ENCODE measurements at places on chromosomes 13 and 19.

DNA sequence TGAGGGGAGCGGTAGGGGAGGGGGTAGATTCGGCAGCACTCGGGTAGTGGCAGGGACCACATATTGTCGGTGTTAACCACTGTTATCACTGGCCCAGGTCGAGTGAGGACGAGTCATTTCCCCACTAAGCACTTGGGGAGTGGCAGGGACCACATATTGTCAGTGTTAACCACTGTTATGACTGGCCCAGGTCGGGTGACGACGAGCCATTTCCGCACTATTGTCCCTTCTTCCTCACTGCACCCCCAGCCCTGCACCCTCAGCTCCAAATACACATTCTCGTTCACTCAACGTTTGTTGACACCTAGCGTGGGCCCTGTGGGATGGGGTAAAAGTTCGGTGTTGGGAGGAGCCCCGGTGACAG is 467 bp upstream of the CLN5 start:
- peak; percentile 51 for DNase-seq

DNA sequence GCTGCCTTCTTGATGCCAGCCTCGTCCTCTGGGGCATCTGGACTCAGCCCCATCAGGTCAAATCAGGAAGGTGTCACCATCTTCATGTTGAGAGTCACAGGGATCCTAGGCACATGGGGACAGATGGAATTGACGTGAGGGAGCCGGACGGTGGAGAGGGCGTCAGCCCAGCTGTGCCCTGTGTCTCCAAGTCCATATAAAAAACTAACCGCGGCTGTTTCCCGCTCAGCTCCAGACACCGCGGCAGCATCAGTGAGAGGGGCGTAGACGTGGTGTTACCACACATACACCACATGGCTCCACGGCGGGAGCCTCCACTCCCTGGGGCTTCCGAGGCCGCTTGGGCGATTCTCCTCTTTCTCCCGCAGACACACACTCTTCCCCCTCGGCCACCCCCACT is 5.6 kb upstream of the PRR36 start:
- DNase-seq, result no peak

- DNase-seq, result no peak
These were observed 446.0 kb downstream of the PCDH20 start for GRCh38 chr13:60969656-60970055.

- no peak for DNase-seq
These were observed 370.4 kb downstream of the PCDH20 start for GRCh38 chr13:61045251-61045650.

DNA sequence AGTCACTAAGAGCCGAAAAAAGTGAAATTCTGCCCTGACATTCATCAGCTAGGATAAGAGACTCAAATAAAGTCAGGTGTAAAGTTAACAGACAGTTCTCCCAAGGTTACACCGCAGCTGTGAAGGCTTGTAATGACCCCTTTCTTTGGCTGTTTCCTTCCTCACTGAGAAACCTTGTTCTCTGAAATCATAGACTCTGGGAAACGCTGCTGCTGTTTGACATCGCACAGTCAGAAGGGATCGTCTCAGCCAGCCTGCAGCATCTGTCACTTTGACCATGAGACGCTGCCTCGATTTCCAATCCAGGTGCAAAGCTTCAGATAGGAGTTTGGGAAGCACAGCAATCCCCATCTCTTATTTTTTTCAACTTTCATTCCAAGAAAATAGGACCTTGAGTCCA is 678 bp downstream of the BCAT2 start:
- DNase-seq, result no peak

GRCh38 chr19:43229315-43229714 is 23.9 kb upstream of the PSG4 start:
- DNase-seq, result no peak

GRCh38 chr13:80548915-80549314 is 208.0 kb upstream of the SPRY2 start:
- no peak for DNase-seq

DNA sequence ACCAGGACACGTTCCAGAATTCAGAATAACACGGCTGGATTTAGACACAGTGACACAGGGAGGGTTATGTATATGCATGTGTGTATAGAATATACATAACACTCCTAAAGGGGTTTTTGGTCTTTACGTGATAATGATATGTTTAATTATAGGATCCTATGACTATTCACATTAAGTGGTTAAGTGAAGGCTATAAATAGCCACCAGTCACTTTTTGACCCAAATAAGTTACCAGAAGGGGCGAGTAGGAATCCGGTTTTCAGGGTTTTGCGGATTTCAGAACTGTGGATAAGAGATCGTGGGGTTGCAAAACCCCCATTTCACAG is 6.9 kb downstream of the ANGPTL6 start:
- DNase-seq, result no peak

- no peak for DNase-seq
These were observed 82.7 kb downstream of the TEX26 start for GRCh38 chr13:31015199-31015598.

DNA sequence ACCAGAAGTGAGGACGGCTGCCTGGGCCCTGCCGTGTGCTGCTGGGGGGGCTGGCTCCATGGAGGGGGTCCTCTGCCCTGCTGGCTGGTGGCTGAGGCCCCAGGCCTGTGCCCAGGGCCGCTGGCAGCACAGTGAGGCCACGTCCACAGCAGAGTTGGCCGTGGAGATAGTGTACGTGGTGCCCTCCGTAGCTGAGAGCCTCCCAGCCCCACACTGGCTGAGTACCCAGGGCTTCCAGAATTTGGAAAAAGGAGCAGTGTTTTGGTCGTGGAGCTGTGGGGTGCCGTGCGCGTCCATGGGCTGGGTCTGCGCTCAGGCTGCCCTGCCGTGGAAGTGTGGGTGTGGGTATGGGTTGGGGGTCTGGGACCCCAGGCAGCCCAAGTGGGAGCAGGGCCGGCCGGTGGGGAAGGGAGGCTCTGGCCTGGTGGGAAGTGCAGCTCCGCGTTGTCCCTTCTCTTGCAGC is 5.9 kb downstream of the PTBP1 start:
- no peak for DNase-seq
